ENCODE measurements at places on chromosomes 2 and 18.

GRCh38 chr2:17299891-17300540 lies 218.2 kb downstream of the RAD51AP2 start:
- DNase-seq, result no peak

DNA sequence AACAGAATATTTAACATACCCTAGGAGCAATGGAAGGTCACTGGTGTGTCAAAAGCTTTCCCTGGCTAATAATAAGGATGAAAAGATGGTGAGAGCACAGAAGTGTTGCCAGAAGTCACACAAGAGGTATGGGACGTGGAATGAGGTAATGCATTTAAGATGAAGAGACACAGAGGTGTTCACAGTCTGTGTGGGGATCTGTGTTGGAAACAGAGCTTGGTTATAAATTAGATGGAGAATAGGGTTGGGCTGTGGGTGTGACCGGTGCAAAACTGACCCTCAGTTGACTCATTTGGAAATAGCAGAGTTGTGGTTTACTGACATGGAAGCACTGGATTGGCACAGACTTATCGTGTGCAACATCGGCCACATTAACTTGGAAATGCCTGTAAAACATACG lies 372.5 kb downstream of the SATB2 start:
- DNase-seq, result no peak

GRCh38 chr2:158713523-158714138 lies 81.5 kb upstream of the DAPL1 start:
- DNase-seq, result no peak

DNA sequence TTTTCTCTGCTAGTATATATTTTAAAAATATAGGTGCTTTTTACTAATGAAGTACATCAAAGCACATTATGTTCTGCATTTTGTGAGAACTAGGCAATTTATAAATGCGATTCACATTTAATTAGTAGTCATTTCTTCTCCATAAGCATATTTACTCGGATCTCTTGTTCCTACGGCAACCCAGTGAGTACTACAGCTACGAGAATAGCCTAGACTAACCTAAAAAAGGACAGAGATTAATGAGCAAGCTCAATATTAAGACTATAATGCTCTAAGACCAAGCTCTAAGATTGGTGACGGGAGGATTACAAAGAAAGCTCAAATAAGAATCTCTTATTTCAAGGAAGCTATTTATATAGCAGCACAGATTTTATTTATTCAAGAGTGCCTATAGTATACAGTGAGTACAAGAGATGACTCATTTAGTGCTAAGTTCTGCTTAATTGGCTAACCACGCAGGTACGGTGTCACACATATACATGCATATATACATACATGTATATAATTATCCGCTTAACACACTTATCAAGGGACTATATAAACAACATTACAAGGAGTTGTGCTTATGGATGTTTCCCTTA lies 364.7 kb downstream of the GPD2 start:
- no peak for DNase-seq

DNA sequence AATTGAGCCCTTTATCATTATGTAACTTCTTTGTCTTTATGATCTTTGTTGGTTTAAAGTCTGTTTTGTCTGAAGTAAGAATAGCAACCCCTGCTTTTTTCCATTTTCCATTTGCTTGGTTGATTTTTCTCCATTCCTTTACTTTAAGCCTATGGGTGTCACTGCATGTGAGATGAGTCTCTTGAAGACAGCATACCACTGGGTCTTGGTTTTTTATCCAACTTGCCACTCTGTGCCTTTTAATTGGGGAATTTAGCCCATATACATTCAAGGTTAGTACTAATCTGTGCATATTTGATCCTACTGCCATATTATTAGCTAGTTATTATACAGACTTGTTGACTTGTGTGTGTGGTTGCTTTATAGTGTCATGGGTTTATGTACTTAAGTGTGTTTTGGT lies 89.6 kb downstream of the NBEAL1 start:
- DNase-seq, result no peak

Data from GF-D8 (cell line).